ENCODE measurements at places on chromosomes 12 and 14.

DNA sequence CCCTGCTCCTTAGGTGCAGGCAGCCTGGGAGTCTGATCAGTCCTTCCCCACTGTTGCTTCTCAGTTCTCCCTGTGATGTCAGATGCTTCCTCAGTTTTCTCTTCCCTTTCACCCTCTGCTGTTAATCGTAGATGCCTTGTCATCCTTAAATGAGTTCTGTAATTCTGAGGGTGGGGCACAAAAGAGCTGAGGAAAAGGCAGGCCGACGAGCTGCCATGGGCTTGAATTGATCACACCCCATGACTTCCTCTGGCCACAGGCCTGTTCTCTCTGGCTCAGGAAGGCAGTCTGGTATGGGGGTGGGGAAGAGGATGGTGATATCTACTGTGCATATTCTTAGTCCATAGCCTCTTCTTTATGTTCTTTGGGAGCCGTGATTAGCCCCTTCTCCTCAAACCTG lies 5.2 kb upstream of the AP1G2 start:
- DNase-seq, result no peak

- DNase-seq, result no peak
Observed at GRCh38 chr14:85402569-85403162, 127.3 kb upstream of the FLRT2 start.

- no peak for DNase-seq
Observed at GRCh38 chr14:102140027-102140749, 491 bp downstream of the WDR20 start.

DNA sequence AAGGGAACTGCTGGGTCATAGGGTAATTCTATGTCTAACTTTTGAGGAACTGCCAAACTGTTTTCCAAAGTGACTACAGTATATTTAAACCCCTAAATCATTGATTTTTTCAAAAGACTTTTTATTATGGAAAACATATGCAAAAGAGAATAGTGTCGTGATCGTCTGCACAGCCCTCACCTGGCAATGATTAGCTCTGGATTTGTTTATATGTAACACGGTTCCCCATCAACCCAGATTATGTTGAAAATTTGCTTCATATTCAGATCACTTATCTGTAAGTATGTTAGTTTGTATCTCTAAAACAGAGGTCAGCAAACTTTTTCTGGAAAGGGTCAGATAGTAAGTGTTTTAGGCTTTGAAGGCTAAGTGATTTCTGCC lies 52.7 kb downstream of the CCDC92 start:
- no peak for DNase-seq
